ENCODE measurements at places on chromosomes 2 and 18.

- DNase-seq: no peak
Observed at GRCh38 chr2:217731805-217732204, 271.0 kb downstream of the TNS1 start.

GRCh38 chr2:233973786-233974185 is 56.6 kb downstream of the TRPM8 start:
- DNase-seq: no peak

DNA sequence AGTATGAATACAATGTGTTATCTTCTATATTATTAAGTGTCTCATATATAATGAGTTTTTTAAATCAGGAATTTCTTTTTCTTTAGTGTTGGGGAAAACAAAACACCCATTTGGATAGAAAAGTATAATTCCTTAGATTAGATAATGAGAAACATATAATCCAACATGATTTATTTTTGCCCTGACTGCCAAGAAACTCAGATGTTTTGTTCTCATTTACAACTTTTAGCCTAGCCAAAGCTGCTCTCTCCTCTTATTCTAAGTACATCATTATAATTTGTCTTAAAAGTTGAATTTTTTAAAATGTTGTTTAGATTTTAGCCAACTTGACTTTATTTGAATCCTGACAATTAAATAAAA is 68.6 kb downstream of the SLC40A1 start:
- no peak for DNase-seq

GRCh38 chr2:85548608-85548900 is 9.6 kb downstream of the MAT2A start:
- no peak for DNase-seq

DNA sequence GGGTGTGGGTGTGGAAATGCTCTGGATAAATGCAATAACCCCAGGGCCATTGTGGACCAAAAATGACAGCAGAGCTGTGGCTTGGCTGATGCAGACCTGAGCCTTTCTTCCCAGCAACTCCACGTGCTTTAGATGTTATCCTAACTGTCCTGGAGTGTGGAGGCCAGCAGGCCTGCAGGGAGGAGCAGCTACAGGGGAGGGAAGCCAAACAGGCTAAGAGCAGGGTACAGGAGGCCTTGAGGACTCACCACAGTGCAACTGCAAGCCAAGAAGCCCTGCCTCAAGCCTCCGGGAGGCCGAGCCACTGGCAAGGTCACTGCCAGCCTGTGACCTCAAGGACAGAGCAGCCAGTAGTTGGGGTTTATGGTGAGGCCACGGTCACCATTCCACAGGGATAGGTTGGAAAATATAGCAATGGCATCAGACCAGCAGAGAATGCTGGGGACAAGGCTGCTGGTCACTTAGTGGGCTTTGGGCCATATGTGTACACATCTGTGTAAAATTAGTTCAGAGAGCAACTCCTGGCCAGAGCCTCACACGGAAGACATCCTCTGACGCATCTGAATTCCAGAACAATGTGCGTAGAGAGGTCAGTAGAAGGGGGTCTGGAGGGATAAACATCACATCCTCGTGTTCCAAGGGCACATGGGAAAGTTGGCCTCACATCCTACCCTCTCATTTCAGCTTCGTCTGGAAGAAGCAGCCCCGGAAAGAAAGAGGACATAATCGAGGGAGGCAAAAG is 76.2 kb upstream of the UPP2 start:
- DNase-seq: no peak

DNA sequence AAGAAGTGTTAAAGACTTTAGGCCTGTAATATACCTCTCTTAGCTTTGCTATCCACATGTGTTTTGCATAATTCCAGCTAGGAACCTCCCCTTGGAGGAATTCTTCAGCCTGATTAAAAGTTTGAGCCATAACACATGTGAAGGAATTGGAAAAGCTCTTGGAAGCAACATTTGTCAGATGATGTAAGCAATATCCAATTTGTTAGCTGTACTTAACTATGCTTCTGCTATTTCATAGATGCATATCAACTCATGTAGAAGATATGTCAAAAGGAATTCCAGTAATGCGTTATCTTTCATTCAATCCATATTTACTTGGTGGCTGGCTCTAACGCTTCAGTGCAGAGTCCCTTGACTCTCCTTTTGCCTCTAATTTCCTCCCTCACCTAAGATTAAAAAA is 46.2 kb downstream of the PKP4 start:
- no peak for DNase-seq

DNA sequence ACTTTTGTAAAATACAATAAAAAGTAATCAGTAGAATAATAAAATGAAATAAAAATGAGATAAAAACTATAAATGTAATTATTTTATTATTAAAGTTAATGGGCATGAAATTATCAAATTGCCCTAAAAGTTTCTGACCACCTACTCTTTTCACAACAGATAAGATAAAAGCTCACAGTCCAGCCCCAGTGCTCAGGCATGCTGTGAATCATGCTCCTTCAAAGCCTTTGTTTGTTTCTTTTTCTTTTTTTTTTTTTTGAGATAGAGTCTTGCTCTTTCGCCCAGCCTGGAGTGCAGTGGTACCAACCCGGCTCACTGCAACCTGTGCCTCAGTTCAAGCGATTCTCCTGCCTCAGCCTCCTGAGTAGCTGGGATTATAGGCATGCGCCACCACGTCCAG is 181.7 kb downstream of the ANKRD44 start:
- DNase-seq: no peak
